AG09309 (cell line): ENCODE measurements at places on chromosomes 7 and 10.
A peak's percentile ranks its signal among the peaks of the same experiment; 100 is the strongest.

GRCh38 chr10:62326176-62326575, 48.0 kb upstream of the ZNF365 start:
- DNase-seq, result no peak

- peak; percentile 75 for DNase-seq
Observed at GRCh38 chr7:28083164-28083997, 97.2 kb downstream of the JAZF1 start.

DNA sequence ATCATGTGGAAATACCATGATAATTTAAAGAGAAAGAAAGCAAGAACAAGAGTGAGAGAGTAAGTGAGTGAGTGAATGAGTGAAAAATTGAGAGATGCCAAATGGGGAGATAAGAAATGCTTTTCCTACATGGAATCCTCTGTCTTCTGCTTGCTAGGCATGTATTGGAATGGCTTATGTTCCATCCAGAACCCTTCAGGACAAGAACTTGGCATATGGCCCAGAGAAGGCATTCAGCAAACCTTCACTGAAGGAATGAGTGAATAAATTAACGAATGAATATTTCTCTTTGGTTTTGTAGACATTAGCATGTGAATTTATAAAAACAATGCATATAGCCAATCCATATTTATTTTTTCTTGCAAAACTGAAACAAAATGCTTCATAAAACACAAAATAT, 162.2 kb downstream of the LRRTM3 start:
- no peak for DNase-seq

GRCh38 chr7:68063171-68063570, 1066.5 kb downstream of the TYW1 start:
- DNase-seq, result no peak

- no peak for DNase-seq
Observed at GRCh38 chr7:153628825-153629224, 423.4 kb upstream of the DPP6 start.

- no peak for DNase-seq
Observed at GRCh38 chr10:95388109-95388471, 97.3 kb upstream of the PDLIM1 start.

- no peak for DNase-seq
Observed at GRCh38 chr7:101816595-101817470, 593 bp upstream of the CUX1 start.

DNA sequence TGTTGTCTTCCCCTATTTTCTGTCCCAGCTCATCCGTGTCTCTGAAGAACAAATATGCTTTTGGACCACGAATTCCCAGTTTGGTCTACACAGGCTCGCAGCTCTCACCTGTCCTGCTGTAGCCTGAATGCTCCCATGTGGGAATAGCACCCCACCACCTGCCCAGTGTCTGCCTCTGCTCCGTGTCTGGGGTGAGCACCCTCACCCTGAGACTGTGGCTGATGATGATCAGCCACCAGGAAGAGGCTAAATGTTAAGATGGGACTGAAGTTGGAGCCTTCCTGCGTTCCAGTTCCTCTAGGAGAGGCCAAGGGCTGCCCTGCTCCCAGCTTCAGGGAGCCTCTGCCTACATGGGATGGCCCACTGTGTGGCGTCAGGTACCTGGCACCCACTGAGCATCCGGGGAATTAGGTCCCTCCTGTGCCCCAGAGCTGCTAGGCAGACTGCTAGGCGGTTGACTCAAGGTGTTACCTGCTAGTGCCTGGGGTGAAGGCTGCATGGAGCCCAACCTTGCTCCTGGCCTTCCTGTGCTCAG, 3.7 kb downstream of the PGAM2 start:
- DNase-seq, result no peak

DNA sequence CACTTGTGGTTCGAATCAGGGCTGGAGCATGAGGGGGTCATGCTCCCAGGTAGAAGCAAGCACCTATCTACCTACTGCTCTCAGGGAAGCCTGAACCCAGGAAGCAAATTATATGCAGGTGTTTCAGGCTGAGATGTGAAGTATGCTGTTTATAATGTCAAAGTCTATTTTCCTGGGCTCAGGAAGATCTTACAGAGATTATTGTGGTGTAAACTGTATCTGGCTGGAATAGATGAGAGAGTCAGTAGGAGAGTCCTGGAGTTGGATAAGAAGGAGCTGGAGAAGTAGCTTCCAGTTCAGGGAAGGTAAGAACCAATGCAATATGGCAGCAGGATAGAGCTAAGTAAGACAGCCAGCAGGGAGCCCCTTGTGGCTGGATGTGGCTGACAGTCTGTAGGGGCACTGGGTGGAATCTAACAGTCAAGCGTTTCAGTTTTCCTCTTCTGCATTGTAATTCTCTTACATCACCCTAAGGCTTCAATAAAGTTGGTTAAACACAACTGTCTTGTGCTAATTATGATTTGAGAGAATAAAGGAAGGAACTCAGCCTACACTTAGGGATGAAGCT, 105.9 kb upstream of the EEPD1 start:
- no peak for DNase-seq

DNA sequence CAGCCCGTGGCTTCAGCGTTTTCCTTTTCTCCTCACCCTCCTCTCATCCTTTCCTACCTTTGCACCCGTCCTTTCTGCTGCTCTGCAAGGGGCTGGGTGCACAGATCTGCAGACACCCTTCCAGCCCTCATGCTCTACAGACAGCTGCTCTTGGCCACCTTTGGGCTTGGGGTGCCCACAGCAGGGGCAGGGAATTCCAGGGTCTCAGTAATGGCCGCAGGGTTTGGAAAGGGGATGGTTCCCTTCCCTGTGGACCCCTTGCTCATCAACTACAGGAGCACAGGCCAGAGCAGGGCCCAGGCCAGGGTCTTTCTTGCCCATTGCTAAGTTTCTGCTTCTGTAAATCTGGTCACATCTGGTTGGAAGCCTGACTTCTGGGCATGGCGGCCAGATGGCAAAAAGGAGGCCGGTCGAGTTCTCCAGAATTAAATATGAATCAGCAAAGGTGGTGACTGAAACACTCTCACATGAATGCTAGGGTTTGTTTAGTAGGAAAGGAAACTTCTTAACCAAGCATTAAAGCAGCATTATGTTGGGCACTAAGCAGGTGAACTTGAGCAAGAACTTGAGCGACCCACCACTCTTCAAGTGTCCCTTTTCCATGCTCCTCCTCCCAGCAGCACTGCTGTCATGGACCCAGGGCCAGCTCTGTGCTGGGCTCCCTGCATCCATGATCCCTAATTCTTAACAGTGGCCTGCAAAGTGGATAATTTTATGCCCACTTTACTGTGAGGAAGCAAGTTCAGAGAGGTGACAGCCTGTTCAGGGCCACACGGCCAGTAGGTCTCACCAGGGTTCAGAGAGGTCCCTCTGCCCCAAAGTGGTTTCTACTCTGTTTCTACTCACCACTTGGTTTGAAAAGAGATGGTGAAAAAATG, 1.5 kb downstream of the ECHDC3 start:
- DNase-seq, result no peak

DNA sequence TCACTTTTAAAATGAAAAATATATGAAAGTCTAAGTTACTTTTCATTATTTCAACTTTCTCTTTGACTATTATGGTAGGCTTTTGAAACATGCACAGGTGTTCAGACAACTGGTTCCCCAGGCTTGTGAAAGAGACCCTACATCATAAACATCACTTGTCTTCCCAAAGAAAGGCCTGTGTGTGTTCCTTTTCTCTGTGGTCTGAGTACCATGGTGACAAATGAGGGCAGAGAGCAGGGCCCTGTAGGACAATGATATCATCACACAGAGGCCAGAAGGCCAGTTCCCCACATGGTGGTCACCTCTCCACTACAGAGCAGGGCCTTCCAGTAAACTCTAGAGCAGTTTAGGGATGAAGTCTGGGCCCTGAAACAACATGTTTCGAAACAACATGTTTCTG, 288.8 kb downstream of the USP6NL start:
- no peak for DNase-seq

DNA sequence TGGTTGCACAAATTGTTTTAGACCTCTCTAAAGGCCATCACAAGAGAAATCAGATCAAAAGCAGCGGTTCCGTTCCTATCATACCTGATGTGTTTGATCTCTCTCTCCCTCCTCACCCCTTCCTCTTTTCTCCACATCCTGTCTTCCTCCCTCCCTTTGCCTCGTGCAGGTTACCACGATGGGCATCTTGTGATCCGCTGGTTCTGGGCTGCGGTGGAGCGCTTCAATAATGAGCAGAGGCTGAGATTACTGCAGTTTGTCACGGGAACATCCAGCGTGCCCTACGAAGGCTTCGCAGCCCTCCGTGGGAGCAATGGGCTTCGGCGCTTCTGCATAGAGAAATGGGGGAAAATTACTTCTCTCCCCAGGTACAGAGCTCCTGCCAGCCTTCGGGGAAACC, 28.5 kb upstream of the STK17A start:
- DNase-seq, result no peak

- no peak for DNase-seq
Observed at GRCh38 chr10:17452060-17452841, 2.1 kb downstream of the ST8SIA6 start.
